ENCODE measurements at places on chromosomes 11 and 22. TPM values are rescaled to one million over a fixed set of nuclear protein-coding genes. Genes with fewer than 3 reads are reported as not detected.
A peak's percentile ranks its signal among the peaks of the same experiment; 100 is the strongest.

GRCh38 chr11:68841718-68842426 lies at the start of gene CPT1A:
Gene CPT1A, minus strand, starts transcription at chr11:68841916. Its CDS starts 26,442 bp downstream, at chr11:68815474.
- H3K27ac ChIP-seq, result peak within 1 kb of the TSS; percentile 91
- peak within 1 kb of the TSS; percentile 76 for H3K4me3 ChIP-seq
- no peaks in the 10 kb centered on the region for H3K27me3 ChIP-seq
- DNase-seq, result peak; percentile 92

Gene NLRP14
- not detected for total RNA-seq

DNA sequence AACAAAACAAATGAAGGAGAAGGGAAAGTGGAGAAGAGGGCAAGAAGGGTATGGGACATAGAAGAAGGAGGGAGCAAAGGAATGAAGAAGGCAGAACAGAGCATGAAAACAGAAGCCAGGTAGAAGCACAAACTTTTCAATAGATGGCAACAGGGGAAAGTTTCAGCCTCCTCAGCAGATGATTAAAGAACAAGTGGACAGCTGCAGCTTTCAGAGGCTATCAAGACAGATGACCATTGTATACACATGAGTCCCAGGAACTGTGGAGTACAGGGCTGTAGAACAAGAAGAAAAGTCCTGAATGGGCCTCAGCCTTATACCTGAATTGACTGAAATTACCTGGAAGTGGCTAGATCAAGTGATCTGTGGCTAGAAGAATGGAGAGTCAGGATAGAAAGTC lies 62.0 kb upstream of the FIBIN start:
- H3K36me3 ChIP-seq, result no peaks in the 10 kb centered on the region
- H3K4me1 ChIP-seq, result peaks cover 21% of the 10 kb centered on the region
- H3K4me3 ChIP-seq, result no peak overlapping the region
- no peaks in the 10 kb centered on the region for H3K27me3 ChIP-seq
- peak overlapping the region; percentile 68 for H3K27ac ChIP-seq

DNA sequence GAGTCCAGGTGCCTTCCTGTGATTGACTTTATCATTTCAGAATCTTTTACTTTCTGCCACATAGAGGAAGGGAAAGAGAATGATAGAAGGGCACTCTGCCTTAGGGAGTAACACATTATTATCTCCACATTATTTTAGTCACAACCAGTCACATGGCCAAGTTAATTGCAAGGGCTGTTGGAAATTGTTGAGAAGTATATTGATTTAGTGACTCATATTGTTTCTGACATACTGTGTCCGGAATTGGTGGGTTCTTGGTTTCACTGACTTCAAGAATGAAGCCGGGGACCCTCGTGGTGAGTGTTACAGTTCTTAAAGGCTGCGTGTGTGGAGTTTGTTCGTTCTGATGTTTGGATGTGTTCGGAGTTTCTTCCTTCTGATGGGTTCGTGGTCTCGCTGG lies 8.7 kb downstream of the OR51B4 start:
- H3K27ac ChIP-seq, result no peak overlapping the region
- H3K36me3 ChIP-seq, result no peaks in the 10 kb centered on the region
- no peak overlapping the region for H3K4me3 ChIP-seq

Gene BIK
- total RNA-seq, result not detected

GRCh38 chr11:47236482-47236881 lies 12.1 kb downstream of the ACP2 start:
- no peaks in the 10 kb centered on the region for H3K27me3 ChIP-seq
- H3K36me3 ChIP-seq, result peaks cover 19% of the 10 kb centered on the region
- H3K27ac ChIP-seq, result no peak overlapping the region
- peak; percentile 63 for DNase-seq
- peaks cover 31% of the 10 kb centered on the region for H3K4me1 ChIP-seq

Gene CTTN
- total RNA-seq, result 315 TPM

Gene ZNRF3
- total RNA-seq, result 3.9 TPM

- peaks cover 23% of the 10 kb centered on the region for H3K4me1 ChIP-seq
- DNase-seq, result no peak
- H3K4me3 ChIP-seq, result no peak overlapping the region
- no peaks in the 10 kb centered on the region for H3K27me3 ChIP-seq
- H3K27ac ChIP-seq, result no peak overlapping the region
- no peaks in the 10 kb centered on the region for H3K36me3 ChIP-seq
Observed at GRCh38 chr11:63847363-63847762, 8.5 kb downstream of the MARK2 start.

DNA sequence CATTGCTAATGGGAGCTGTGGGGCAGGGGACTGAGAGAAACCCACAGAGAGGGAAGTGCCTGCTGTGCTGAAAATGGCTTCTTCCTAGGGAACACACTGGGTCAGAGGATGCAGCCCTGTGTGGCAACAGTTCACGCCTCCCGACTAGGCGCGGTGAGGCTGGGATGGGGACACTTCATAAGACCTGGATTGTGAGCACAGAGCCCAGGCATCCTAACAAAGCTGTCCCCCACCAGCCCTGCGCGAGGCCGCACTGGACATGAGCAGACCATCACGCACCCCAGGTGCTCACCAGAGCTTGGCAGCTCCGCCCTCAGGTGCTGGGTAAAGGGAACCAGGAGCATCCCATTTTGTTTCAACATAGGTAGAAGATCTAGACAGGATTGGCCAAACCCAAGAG lies 1.8 kb upstream of the KRTAP5-4 start:
- peaks cover 61% of the 10 kb centered on the region for H3K27me3 ChIP-seq
- no peaks in the 10 kb centered on the region for H3K4me1 ChIP-seq
- DNase-seq, result no peak
- no peak overlapping the region for H3K27ac ChIP-seq
- no peak overlapping the region for H3K4me3 ChIP-seq
- no peaks in the 10 kb centered on the region for H3K36me3 ChIP-seq

- no peaks in the 10 kb centered on the region for H3K36me3 ChIP-seq
- H3K27ac ChIP-seq, result no peak overlapping the region
- H3K4me3 ChIP-seq, result no peak overlapping the region
- H3K4me1 ChIP-seq, result peaks cover 5% of the 10 kb centered on the region
- no peak for DNase-seq
- H3K27me3 ChIP-seq, result no peaks in the 10 kb centered on the region
Observed at GRCh38 chr11:126476266-126476924, 120.9 kb downstream of the ST3GAL4 start.

DNA sequence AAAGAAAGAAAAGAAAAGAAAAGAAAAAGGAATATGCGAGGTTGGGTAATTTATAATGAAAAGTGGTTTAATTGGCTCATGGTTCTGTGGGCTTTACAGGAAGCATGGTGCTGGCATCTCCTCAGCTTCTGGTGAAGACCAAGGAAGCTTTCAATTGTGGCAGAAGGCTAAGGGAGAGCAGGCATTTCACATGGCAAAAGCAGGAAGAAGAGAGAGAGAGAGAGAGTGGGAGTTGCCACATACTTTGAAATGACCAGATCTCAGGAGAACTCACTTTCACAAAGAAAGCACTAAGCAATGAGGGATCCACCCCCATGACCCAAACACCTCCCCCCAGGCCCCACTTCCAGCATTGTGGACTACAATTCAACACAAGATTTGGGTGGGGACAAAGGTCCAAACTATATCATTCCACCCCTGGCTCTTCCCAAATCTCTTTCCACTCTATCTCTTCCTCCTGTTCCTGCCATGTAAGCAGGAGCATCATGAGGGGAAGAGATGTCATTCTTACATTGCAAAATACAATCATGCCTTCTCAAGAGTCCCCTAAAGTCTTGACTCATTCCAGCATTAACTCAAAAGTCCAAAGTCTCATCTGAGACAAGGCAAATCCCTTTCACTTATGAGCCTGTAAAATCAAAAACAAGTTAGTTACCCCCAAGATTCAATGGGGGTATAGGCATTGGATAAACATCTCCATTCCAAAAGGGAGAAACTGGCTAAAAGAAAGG lies 38.9 kb downstream of the LINC01488 start:
- DNase-seq, result peak; percentile 58
- H3K27ac ChIP-seq, result peak overlapping the region; percentile 9
- no peaks in the 10 kb centered on the region for H3K27me3 ChIP-seq
- no peak overlapping the region for H3K4me3 ChIP-seq
- no peaks in the 10 kb centered on the region for H3K36me3 ChIP-seq

DNA sequence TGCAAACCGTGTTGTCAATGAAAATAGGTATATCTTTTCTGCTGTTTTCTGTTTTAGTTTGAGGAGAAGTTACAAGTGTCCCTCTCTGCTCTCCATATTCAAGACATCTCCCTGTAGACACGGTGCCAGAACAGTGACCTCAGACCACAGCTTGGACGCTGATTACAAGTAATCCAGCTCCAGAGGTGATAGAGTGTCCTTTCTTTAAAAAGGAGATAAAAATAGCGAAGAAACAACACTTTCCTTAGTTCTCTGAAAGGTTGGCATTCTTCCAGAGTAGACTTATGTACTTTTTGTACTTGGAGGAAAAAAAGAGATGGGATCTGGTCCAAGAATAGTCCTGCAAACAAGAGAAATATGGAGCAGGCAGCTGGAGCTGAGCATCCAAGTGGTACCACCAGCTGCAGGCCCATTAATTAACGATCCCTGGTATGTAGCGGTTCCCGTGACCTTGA lies 43.0 kb upstream of the WT1 start:
- H3K27me3 ChIP-seq, result peaks cover 5% of the 10 kb centered on the region
- no peak overlapping the region for H3K27ac ChIP-seq
- no peaks in the 10 kb centered on the region for H3K4me1 ChIP-seq

GRCh38 chr11:74205181-74205580 lies 34.1 kb downstream of the PPME1 start:
- H3K4me3 ChIP-seq, result no peak overlapping the region
- no peak for DNase-seq
- no peaks in the 10 kb centered on the region for H3K27me3 ChIP-seq
- no peaks in the 10 kb centered on the region for H3K4me1 ChIP-seq
- H3K27ac ChIP-seq, result no peak overlapping the region

Measured in GM23248 (cell line).